Dermis lymphatic vessel endothelial cell (primary cell): ENCODE measurements at places on chromosomes 1 and 21. TPM values are rescaled to one million over a fixed set of nuclear protein-coding genes. Genes with fewer than 3 reads are reported as not detected.

The RXFP4 gene
- under 0.01 TPM in 1 of 2 replicates, not detected in the other for total RNA-seq

The DNM3 gene
- 1.5 TPM in 2 replicates for total RNA-seq

The RSPO1 gene
- total RNA-seq, result not detected in 2 replicates

The AMY1B gene
- total RNA-seq, result not detected in 2 replicates

The YOD1 gene
- 6.7 and 8.2 TPM in 2 replicates for total RNA-seq

The PARS2 gene
- total RNA-seq, result 3.3 and 4.0 TPM in 2 replicates

The C1QB gene
- not detected in 2 replicates for total RNA-seq

The TMEM61 gene
- total RNA-seq, result not detected in 2 replicates

The ADORA3 gene
- not detected in 2 replicates for total RNA-seq

The FAM72B gene
- total RNA-seq, result 2.1 and 2.7 TPM in 2 replicates
